Activated naive CD4-positive, alpha-beta T cell treated with anti-CD3 and anti-CD28 coated beads, Interleukin-2, amount 10 ng/mL, durations not matched to agents 7 days and 5 days (primary cell): ENCODE measurements at places on chromosomes 6 and 20.

- no peak for DNase-seq
- H3K4me3 ChIP-seq: no peak overlapping the region
- no peaks in the 10 kb centered on the region for H3K36me3 ChIP-seq
- H3K27ac ChIP-seq: no peak overlapping the region
- H3K27me3 ChIP-seq: no peaks in the 10 kb centered on the region
- H3K4me1 ChIP-seq: no peaks in the 10 kb centered on the region
Observed at GRCh38 chr6:66161546-66162108, 454.6 kb upstream of the EYS start.

- no peak for DNase-seq
- H3K27ac ChIP-seq: no peak within 1 kb of the TSS
- H3K4me1 ChIP-seq: peaks cover 4% of the 10 kb centered on the region
- H3K4me3 ChIP-seq: peak within 1 kb of the TSS; percentile 19
- H3K27me3 ChIP-seq: peaks cover 37% of the 10 kb centered on the region
Observed at GRCh38 chr6:17392978-17393891, at the start of gene CAP2. TSS of gene CAP2 (plus strand) at chr6:17393595. CDS start at chr6:17421556, 27,961 bp downstream.

GRCh38 chr6:44976677-44977641, 351.2 kb upstream of the RUNX2 start:
- DNase-seq: peak; percentile 25
- peaks cover 36% of the 10 kb centered on the region for H3K4me1 ChIP-seq
- H3K27me3 ChIP-seq: no peaks in the 10 kb centered on the region
- H3K4me3 ChIP-seq: no peak overlapping the region

DNA sequence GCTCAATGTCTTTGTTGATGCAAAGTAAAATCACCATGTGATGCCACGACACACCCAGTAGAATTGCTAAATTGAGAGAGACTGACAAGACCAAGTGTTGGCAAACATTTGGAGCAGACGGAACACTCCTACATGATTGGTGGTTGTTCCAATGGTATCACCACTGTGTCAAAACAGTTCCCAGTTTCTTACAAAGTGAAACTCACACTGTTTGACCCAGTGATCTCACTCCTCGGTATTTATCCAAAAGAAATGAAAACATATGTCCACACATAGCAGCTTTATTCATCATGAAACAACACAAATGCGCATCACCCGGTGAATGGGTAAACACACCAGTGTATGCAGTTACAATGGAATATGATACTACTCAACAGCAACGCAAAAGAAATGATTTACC, 74.0 kb upstream of the SULF2 start:
- no peak for DNase-seq
- H3K4me3 ChIP-seq: no peak overlapping the region
- H3K4me1 ChIP-seq: no peaks in the 10 kb centered on the region
- H3K27me3 ChIP-seq: peaks cover 15% of the 10 kb centered on the region

GRCh38 chr20:54323227-54323734, 115.4 kb downstream of the PFDN4 start:
- DNase-seq: no peak
- H3K4me3 ChIP-seq: no peak overlapping the region
- no peaks in the 10 kb centered on the region for H3K36me3 ChIP-seq
- no peaks in the 10 kb centered on the region for H3K27me3 ChIP-seq
- H3K4me1 ChIP-seq: no peaks in the 10 kb centered on the region
- H3K27ac ChIP-seq: no peak overlapping the region

- no peak overlapping the region for H3K4me3 ChIP-seq
- no peak for DNase-seq
- H3K36me3 ChIP-seq: no peaks in the 10 kb centered on the region
- H3K27ac ChIP-seq: no peak overlapping the region
- peaks cover 5% of the 10 kb centered on the region for H3K4me1 ChIP-seq
Observed at GRCh38 chr20:41369673-41370072, 3.1 kb upstream of the EMILIN3 start.
